ENCODE measurements at places on chromosomes 7 and 10.

- no peak for DNase-seq
Observed at GRCh38 chr7:122881324-122881723, 4.9 kb downstream of the CADPS2 start.

GRCh38 chr10:34789966-34790506 is 25.1 kb downstream of the PARD3 start:
- DNase-seq: no peak

DNA sequence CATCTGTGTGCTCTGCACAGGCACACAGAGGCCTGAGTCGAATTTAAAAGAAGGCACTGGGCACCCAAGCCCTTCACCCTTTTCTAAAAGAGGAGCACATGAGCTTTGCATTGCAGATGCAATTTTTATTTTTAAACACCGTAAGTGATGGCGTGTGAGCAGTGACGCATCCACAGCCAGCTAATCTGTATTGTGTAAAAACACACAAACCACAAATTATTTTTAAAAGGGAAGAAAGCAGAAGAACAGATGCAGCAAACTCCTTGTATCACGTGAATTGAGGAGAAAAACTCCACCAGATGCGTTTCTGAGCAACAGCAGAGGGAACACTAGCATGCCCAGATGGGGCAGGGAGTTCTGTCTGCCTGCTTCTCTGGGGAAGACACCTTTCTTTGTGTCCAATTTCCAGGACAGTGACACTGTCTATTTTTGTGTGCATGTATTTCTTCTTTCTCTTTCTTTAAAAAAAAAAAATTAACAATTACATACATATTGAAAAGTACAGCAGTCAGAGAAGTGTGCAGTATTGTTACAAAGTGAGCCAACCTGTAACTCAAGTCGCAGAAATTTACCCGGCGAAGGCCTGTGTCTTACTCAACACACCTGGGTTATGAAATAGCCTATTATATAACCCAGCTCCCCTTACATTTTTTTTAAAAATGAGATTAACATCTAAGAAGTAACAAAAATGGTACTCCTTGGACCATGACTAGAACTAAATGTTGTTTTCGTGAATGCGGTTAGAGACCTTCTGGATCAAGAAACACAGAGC is 39.2 kb downstream of the EEPD1 start:
- DNase-seq: no peak

DNA sequence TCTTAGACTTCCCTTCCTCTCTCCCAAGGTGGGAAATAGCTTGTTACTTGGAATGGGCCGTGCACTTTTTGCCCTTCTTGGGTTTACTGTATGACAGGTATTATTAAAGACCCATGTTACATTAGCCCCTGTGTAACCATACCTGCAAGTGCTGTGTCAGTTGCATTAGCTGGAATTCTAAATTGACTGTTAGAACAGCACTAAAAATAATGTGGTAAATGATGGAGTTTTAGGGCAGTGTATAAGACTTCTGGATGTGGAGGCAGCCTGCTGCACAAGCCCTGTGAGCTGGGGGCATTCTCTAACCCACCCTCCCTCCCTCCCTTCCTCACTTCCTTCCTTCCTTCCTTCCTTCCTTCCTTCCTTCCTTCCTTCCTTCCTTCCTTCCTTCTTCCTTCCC is 52.7 kb downstream of the GALNT17 start:
- no peak for DNase-seq

DNA sequence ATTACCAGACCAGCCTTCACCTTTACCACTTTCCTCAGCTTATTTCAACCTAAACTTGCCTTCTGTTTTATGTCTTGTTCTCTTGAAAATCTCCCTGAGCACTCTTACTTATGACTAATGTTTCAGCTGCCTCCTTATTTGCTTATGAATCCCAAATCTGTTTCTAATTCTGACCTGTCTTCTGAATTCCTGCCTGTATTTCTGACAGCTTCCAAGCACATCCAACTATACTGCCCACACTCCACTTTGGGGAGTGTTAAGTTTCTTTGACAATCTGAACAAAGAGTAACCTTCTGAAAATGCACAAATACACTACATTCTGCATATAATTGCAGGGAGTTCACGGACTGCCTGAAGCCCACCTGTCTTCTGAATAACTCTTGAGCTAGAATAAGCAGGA is 48.7 kb downstream of the ARMC3 start:
- DNase-seq: no peak

DNA sequence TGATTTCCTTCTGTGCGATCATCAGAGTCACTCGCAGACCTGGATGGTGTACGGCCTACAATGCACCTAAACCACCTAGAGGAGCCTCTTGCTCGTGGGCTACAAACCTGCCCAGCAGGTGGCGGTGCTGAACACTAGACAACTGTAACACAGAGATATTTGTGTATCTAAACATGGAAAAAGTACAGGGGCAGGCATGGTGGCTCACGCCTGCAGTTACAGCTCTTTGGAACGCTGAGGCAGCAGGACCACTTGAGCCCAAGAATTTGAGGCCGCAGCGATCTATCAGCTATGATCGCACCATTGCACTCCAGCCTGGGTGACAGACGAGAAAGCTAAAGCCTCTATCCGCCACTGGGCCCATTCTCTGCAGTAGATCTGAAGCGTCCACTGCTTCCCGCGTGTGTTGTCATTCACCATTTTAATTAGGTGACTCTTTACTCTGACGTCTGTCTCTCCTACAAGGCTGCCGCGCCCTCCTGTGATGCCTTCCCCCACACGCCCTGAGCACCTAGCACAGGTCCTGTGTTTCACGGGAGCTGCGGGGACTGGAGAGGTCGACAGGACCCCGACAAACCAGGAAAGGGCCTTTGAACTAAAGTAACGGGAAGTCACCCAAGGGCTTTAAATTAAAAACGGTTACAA is 774 bp downstream of the TUBGCP2 start:
- DNase-seq: no peak

DNA sequence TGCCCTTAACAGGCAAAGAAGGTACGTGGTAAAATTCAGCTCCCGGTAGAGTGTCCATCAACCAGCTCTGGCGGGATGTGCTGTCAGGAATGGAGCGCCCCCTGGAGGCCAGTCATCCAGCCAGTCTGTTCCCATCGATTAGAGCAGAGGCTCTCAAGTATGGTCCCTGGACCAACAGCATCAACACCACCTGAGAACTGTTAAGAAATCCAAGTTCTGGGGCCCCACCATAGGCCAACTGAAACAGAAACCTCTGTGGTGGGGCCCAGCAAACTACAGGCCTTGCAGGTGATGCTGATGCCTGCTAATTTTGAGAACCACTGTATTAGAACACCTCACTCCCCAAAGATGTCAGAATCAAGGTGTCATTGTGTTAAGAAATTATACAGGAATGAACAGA is 109.2 kb downstream of the DPY19L1 start:
- DNase-seq: no peak

- DNase-seq: no peak
Observed at GRCh38 chr7:875051-875450, 1.3 kb upstream of the GET4 start.

DNA sequence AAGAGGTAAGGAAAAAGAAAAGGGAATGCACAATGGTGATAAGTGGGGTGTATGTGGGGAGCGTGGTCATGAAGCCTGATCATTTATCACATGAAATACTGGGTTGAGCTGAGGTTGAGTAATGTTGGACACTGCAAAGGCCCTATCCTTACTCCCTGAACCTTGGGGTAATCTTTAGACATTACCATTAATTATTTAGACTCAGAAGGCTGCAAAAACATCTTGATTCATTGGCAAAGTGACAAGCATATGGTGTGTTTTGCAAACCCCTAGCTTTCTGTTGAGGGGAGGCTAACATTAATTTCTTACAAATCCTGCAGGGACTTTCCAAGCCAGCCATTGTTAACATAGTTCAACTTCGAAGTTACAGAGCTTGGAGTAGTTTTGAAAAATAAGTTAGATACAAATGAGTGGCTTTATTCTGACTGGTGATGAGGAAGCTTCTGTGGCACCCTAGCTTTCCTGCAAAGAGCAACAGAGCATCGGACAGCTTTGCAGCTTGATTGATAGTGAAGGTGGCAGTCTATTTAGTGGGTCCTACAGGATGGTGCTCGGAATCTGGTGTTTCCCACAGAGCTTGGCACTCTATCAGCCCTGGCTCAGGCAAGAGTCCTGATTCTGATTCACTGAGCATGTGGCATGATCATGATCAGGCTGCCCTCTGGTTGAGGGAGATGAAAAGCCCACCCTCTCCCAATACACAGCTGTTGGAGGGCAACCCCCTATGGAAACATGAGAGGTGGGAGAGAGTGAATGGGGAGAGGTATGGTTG is 153.7 kb upstream of the NPVF start:
- no peak for DNase-seq

GRCh38 chr7:30618080-30618676 is 23.5 kb downstream of the GARS1 start:
- DNase-seq: no peak

DNA sequence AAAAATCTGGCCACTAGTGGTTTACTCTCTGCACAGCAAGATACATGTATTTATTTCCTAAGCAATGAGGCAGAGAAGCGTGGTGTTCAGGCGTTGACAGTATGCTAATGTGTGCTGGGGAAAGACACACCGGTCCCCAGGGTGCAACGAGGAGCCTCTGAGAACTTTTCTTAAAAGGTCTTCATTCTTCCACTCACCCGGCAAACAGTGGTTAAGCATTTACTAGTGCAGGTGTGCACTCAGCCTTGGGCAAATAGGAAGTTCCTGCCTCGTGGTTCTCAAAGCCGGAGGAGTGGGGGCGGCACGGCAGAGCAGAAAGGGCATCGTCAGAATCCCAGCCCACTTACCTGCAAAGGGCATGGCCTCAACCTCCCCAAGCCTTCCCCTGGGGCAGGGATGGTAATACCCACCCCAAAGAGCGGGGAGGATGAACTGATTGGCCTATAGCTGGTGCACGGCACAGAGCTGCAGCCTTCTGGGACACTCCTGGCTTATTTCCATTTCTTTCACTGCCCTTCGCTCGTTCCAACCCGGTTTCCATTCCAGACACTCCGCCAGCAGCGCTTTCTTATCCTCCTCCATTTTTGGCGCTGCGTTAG is 184.3 kb upstream of the CTBP2 start:
- DNase-seq: no peak

GRCh38 chr7:13894377-13894776 is 95.1 kb downstream of the ETV1 start:
- no peak for DNase-seq

GRCh38 chr7:99563650-99564049 is 5.2 kb downstream of the ZNF655 start:
- no peak for DNase-seq

- no peak for DNase-seq
Observed at GRCh38 chr10:78648256-78648860, 420.4 kb upstream of the ZMIZ1 start.

DNA sequence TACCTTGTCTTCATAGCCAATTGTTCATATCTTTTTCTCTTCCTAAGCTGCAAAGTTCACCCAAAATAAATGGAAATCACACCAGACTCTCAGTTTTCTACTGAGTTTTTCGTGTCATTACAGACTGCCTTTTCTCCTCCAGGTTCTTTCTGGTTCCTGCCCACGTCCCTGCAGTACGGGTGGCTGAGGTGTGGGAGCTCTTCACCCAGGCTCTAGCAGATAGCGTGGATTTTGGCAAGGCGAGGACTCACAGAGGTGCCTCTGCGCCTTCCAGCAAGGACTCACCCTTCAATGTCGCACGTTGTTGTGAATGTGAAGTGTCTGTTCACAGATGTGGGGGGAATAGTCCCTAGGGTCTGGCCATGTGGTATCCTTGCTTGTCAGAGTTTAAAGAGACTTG is 71.6 kb downstream of the ABCA13 start:
- no peak for DNase-seq

DNA sequence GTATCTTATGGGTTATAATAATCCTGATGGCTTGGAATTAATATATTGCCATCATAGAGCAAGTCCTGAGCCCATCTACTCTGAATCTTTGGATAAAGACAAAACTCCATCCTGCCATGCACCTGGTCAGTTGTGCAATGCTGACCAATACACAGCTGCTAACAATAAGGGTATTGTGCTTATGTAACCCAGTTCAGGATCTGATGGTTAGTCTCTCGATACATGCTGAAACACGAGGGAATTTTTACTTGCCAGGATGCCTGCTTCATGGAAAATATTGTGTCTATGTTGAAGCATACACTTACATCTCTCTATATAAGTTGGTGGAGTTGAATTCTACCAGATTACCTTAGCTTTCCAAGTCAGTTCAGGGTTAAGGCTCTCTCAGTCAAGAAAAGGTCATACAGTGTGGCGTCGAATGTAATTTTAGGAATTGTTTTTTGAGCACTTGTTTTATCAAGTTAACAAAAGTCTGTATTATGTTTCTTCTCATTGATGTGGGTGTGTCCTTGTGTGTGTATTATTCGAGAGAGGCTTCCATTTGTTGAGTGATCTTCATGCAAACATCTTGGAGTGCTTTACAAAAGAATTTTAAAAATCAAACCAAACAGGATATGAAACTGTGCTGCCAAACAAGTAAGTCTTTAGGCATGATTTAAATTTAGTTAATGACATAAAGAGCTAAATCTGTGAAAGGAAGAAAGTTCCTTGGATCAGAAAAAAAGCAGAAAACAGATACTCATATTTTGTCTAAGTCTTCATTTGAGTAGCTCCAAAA is 449.1 kb downstream of the SUGCT start:
- DNase-seq: no peak

DNA sequence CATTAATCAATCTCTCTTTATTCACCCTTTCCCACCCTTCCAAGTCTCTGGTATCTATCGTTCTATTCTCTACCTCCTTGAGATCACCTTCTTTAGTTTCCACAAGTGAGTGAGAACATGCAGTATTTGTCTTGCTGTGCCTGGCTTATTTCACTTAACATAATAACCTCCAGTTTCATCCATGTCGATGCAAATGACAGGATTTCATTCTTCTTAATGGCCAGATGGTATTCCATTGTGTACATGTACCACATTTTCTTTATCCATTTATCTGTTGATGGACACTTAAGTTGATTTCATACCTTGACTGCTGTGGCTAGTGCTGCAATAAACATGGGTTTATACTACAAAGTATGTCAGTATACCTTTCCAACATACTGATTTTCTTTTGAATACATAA is 3.8 kb upstream of the AOAH start:
- DNase-seq: no peak

GRCh38 chr7:35701287-35701900 is 6.5 kb upstream of the HERPUD2 start:
- DNase-seq: no peak

- no peak for DNase-seq
Observed at GRCh38 chr10:72219235-72219814, 3.2 kb upstream of the ASCC1 start.

GRCh38 chr7:41655426-41655825 is 47.5 kb downstream of the INHBA start:
- DNase-seq: no peak

Measured in glomerular endothelial cell (primary cell).